ENCODE measurements at places on chromosomes 3 and 15.

GRCh38 chr15:85616549-85617110 lies 178.1 kb downstream of the KLHL25 start:
- DNase-seq, result peak; percentile 75

GRCh38 chr15:52427804-52428203 lies 100.9 kb downstream of the MYO5A start:
- peak; percentile 73 for DNase-seq

DNA sequence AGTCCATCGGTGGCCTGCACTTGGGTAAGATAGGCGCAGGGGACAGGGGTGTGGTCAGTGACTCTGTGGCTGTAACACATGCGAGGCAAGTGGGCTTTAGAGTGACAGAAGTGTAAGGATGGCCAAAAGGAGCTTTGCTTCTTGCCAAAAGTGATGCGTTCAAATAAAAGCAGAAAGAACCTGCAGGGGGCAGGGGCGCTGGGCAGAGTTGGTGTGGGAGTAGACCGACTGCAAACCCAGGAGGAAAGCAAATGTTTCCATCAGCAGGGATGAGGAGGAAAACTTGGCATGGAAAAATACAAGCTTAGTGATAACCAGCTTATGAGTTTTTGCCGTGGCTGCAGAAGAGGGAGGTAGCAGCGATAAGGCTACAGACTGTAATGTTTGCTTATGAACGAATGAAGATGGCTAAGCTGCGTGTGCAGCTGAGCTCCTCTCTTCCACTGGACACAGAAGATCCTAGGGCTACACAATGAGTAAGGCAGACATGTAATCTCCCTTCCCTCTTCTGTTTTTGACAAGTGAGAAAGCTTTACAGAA lies 149.4 kb downstream of the WNT5A start:
- no peak for DNase-seq

DNA sequence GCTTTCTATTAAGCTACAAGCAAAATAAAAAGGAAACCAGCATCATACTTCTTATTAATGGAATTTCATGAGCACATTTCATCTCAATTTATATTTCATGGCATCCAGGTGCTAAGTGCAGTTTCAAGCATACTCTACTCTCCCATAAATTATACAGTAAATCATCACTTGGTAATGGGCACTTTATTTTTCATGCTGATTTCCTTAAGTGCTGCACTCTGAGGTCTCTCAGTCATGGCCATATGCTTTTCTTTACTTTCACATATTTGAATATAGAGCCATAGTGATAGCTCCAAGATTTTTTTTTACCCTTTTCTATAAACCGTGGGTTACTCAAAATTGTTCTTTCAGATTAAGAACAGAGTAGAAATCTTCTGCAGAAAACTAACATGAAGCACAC lies 1505.7 kb upstream of the CADM2 start:
- DNase-seq, result no peak

DNA sequence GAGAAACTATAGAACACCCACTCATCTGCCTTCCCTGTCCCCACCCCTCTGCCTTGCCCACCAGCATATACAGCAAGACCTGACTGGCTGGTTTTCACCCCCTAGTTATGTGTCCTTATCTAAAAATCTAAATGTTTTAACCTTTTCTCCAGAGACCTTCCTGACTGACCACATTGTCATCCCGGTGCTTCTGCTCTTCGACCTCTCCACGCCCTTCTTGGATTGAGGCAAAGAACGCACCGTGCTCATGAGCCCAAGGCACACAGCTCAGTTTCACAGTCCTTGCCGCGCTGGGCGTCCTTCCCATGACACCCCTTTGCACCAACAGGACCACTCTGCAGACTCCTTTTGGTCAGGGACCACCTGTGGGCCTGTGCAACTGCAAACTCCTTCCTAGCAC lies 62.7 kb downstream of the B3GNT5 start:
- no peak for DNase-seq
